ENCODE measurements at places on chromosomes 13 and 19.

- no peak for DNase-seq
Observed at GRCh38 chr13:43573361-43573740, 213.4 kb downstream of the ENOX1 start.

DNA sequence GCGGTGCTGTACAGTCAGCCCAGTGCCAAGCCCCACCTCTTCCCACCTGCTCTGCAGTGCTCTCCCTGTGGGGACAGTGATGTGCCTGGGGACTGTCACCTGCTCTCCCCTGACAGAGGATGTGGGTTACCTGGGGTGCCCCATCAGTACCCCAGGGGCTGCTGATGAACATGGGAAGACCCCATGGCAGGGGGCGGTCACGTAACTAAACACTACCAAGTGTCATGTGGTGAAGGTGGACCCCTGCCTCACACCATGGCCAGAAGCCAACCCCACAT lies 12.7 kb downstream of the KDM4B start:
- DNase-seq, result no peak

- no peak for DNase-seq
Observed at GRCh38 chr13:108087810-108088209, 127.5 kb downstream of the LIG4 start.

DNA sequence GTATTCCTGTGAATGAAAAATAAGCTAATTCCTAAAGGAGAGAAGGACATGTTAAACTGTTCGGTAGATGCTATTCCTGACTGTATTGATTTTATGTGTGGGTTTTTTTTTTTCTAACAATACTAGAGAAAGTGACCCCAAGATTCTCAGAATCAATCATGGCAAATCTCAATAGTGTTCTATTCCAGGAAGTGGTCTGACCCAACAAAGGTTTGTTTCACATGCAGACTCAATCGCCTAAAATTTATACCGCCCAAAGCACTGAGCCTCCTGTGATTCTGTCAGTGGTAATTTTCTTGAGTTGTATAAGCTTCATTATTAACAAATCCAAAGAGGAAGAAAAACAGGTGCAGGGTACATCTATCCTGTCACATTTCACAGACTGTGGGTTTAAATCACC lies 293.7 kb downstream of the SUCLA2 start:
- no peak for DNase-seq

DNA sequence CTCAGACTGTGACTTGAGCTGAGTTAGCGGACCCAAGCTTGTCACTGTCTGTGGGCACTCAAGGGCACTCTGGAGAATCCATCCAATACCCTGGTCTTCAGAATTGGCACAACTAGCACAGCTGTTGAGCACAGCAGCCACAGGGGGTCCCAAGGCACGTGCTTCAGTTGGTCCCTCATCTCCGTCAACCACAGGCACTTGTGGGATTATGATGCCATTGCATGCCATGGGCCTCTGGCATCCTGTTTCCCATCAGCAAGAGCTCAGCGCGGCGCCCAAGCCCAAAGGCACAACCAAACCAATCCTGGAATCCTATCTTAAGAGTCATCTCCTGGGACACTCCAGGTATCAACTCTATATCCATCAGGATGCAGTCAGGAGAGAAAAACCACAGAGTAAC lies 3.7 kb upstream of the B3GNT8 start:
- DNase-seq, result no peak

DNA sequence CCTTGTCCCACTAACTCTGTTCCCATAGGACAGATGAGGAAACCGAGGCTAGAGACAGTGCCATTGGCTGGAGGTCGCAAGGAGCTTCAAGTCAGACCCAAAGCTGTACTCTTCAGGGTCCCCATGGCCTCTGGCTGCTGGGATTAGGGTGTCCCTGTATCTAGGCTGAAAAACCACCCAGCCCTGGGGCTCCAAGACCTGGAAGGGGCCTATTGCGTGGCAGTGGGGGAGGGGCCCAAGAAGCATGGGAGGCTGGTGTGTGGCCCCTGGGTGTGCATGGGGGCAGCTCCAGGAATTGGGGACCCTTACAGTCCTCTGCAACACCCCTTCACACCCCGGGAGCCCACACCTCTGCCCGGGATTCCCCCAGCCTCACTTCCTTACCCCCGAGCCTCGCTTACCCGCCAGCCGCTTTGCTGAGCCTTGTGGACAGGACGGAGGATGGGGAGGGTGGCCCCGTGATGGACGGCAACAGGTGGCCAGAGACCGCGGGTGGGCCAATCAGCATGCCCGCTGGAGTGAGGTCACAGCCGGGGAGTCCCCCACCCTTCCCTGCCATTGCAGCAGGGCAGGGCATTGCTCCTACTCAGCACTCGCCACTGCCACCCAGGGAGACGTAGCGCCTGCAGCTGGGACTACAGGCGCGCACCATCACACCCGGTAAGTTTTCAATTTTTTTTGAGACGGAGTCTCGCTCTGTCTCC lies at the start of gene JSRP1:
Gene JSRP1, minus strand, starts transcription at position 436 of the 704 bp plus-strand sequence. CDS start 1,103 bp downstream, outside the sequence.
- DNase-seq, result no peak

- no peak for DNase-seq
Observed at GRCh38 chr13:99797691-99798090, 173.9 kb downstream of the ZIC5 start.

GRCh38 chr19:35303357-35303915 lies 11.5 kb downstream of the MAG start:
- no peak for DNase-seq

- DNase-seq, result no peak
Observed at GRCh38 chr13:48902368-48902767, 73.3 kb upstream of the FNDC3A start.

DNA sequence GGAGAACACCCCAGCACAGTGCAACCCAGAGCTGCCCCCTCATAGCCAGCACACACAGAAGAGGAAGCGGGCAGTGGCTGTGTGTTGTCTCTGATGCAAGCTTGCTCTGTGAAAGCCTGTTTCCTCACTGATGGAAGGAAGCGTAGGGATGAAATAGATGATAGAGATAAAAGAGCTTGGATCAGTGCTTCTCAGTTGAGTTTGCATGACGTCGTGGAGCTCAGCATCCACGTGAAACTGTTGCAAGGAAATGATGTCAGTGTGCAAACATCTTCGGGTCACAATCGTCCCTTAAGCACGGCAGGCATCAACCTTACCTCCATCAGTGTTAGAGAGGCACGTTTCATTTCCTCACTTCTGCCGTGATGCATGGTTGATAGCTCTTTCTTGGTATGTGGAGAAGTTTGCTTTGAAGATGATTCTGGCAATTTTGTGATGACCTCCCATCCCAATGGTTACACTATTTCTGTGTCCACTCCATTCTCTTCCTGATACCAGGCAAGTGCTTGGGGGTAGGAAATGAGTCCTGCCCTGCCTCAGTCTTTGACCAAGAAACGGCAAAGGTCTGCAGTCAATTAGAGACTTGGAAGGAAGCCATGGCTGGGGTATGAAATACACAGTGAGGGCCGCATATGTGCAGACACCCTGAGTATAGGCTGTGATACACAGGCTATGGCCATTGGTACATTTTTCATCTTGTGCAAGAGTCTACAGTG lies 183.0 kb downstream of the ZNF536 start:
- no peak for DNase-seq

- no peak for DNase-seq
Observed at GRCh38 chr13:94112731-94113130, 366.8 kb downstream of the DCT start.

DNA sequence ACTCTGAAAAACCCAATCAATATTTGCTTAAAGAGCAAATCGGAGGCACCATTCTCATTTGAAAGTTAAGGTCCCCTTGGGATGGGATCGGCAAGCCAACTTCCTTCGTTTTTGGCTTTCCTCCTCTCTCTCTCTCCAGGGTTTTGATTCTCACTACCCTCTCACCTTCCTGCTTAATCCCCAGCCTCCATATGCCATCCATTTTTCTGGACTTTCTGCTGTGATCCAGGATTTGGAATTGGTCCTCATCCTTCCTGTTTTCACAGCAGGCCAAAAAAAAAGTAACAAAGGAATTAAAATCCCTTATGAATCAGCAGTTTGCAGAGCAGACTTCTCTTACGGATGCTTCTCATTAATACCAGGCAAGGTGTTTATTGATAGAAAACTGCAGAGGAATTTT lies 283.1 kb upstream of the TMTC4 start:
- DNase-seq, result no peak

- no peak for DNase-seq
Observed at GRCh38 chr13:114212158-114212495, 22.6 kb upstream of the CDC16 start.

DNA sequence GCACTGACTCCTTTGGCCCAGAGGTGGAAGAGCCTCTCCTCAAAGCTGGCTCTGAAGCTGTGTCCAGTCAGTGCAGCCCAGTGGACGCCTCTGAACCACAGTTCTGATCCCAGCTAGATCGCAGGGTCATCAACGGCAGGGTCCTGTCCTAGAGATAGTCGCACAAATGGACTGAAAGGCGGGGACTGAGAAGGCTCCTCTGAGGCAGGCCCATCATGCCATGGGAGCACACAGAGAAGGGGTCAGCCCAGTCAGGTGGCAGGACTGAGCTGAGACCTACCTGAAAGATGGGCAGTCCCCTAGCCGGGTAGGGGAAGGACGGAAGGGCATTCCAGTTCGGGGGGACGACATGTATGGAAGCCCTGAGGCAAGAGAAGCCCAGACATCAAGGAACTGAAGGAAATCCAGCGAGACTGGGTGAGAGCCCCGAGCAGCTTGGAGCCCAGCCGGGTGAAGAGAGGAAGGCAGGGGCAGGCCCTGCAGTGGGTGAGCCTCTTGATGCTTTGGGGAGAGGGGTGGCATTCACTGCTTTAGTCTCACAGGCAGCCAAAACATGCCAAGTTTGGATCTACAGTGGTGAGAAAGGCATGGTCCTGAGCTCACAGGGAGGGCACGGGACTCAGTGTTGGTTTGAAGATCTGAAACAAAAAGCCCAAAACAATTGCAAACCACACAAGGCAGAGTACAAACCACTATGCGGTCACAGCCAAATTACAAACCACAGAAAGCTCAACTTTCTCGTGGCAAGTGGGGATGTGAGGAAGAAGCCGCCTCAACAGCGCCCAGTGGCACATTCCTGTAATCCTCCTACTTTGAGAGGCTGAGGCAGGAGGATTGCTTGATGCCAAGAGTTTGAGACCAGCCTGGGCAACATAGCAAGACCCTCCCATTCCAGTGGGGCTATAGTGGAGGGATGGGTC lies 10.0 kb downstream of the CALM3 start:
- peak; percentile 23 for DNase-seq

DNA sequence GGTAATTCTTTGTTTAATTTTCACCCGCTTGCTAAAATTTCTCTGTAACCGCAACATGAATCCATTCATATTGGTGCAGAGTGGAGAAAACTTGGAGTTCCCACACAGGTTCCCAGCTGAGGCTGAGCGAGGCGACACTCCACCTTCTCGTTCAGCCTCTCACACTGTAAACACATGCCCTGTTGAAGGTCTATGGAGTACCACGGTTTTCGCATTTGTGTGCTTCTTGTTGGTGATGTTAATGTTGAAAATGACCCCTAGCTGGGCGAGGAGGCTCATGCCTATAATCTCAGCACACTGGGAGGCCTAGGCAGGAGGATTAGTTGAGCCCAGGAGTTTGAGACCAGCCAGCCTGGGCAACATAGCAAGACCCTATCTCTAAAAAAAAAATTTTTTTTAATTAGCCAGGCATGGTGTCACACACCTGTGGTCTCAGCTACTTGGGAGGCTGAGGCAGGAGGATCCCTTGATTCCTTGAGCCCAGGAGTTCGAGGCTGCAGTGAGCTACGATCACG lies 67.2 kb downstream of the ARHGEF18 start:
- no peak for DNase-seq

DNA sequence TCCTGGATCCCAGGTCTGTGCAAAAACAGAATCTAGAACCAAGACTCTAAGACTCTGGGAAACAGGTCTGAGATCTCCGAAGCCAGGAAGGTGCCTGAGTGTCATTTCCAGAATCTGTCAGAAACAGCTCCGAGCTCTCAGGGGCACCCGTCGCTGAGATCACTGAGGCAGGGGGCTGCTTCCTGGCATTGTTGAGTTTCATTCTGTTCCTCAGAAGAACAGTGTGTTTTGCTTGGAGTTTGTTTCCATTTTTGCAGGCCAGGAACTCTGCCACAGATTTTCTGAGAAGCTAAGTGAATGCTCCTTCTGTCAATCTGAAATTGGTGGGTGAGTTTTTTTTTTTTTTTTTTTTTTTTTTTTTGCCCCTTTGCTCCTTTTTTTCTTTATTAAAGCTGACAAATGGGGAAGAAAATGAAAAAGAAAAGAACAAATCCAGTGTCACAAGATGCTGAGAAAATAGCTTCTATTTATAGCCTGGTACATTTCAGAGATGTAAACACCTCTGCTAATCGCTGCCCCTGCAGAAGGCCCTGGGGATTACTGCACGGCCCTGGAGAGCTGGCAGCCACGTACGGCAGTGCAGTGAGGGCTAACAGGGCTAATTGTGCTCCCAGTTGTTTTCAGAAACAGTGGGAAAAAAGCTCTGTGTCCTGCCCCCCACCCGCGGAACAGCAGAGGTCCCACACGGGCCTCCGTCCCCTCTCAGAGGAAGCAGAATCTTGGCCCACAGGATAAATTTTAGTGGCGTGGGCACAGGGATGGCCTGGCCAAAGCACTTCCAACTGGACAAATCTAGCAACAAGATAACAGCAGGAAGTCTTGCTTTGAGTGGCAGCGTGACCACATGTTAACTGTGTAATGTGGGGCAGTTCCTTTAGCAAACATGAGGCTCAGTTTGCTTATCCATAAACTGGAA lies 237.6 kb upstream of the IRS2 start:
- peak; percentile 71 for DNase-seq

GRCh38 chr19:18648973-18649315 lies 12.1 kb downstream of the KLHL26 start:
- DNase-seq, result peak; percentile 59

DNA sequence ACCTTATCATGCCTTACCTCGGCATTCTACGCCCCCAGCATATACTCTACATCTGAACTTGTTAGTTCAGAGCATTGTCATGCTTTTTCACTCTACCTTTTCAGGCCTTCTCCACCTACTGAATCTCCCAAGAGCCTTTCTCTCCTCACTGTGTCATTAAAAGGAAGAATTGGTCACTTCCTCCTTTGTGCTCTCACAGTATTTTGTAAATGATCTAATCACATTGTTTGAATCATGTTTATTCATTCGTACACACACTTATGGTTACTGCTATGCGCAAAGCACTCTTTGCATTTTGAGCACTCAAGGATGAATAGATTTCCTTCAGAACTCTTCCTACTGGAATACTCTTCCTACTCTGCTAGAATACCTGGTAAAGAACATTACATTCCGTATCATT lies 15.8 kb upstream of the ELF1 start:
- DNase-seq, result no peak

- DNase-seq, result no peak
Observed at GRCh38 chr19:19052921-19053320, 10.9 kb upstream of the SLC25A42 start.

DNA sequence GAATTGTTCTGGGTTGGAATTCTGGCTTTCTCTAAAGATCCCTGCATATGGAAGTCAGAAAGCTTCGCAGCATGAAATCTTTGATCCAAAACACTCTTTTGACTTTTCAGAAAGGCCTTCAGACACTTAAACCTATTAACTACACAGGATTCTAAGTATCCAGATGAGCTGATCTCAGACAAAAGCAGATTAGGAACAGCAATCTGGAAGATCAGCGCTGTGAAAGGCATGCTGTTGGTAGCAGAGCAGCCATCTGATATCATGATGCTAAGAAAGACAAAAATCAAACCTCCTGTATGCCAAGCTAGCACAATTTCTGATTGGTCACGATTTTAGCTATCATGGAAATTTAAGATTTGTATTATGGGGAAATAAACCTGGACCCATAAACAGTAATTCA lies 589.9 kb downstream of the GPC5 start:
- no peak for DNase-seq
